ENCODE measurements at places on chromosomes 13 and 19. TPM values are rescaled to one million over a fixed set of nuclear protein-coding genes. Genes with fewer than 3 reads are reported as not detected.

The RDH8 gene
- not detected for polyA plus RNA-seq

The UPK1A gene
- 81.8 TPM for polyA plus RNA-seq

The FGF14 gene
- polyA plus RNA-seq = 0.20 TPM

The GPALPP1 gene
- polyA plus RNA-seq = 19.1 TPM

The KDELR1 gene
- 144 TPM for polyA plus RNA-seq

The CCNE1 gene
- 2.2 TPM for polyA plus RNA-seq

The SERPINE3 gene
- polyA plus RNA-seq = not detected

The KLK15 gene
- polyA plus RNA-seq = not detected

The LMTK3 gene
- polyA plus RNA-seq = 0.72 TPM

The ODAD3 gene
- polyA plus RNA-seq = 0.34 TPM

The EDNRB gene
- polyA plus RNA-seq = 28.2 TPM

The CYP4F3 gene
- 1.3 TPM for polyA plus RNA-seq

The MADCAM1 gene
- polyA plus RNA-seq = 0.34 TPM
